Activated CD4-positive, CD25-positive, alpha-beta regulatory T cell (primary cell): ENCODE measurements at places on chromosomes 4 and X.

- no peak for DNase-seq
These were observed 91.6 kb downstream of the ANXA10 start for GRCh38 chr4:168183717-168184571.

GRCh38 chr4:82989575-82990429 lies 20.8 kb downstream of the LIN54 start:
- DNase-seq = no peak

DNA sequence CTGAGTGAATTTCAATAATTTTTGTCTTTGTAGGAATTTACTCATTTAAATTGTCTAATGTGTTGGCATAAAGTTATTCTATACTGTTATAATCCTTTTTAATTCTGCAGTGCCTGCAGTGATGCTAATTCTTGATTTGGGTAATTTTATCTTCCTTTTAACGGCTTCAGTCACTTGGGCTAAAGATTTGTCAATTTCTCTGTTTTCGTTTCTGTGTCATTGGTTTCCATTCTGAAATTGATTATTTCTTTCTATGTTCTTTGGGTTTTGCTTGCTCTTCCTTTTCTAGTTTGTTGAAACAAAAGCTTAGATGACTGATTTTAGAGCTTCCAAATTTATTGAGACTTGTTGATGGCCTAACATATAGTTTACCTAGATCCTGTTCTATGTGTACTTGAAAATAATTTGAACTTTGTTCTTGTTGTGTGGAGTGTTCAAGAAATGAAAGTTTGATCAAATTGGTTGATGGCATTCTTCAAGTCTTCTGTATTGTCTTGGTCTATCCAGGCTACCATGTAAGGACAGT lies 89.4 kb downstream of the TNIP2 start:
- no peak for DNase-seq

- DNase-seq = no peak
These were observed 82.4 kb downstream of the SLC2A9 start for GRCh38 chr4:9938933-9939332.

DNA sequence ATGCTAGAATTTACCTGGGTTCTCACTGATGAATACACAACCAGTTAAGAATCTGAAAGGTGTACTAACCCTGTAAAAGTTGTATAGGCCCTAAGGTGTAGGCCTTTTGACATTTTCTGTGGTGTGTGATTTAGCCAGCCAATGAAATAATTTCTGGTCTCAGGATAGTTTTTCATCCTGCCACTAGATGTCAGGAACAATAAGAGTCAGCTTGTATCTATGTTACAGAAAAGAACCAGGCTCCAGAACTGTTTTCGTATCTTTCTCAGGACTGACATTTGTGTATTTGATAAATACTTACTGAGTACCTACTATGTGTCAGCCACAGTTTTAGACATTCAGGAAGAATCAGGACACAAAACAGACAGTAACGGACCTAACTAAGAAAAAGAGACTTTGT lies 673.6 kb upstream of the TENM3 start:
- no peak for DNase-seq

- DNase-seq = no peak
These were observed 90.2 kb upstream of the UNC5C start for GRCh38 chr4:95638920-95639501.

- DNase-seq = no peak
These were observed 7.0 kb downstream of the PNMA3 start for GRCh38 chrX:153063315-153063714.

DNA sequence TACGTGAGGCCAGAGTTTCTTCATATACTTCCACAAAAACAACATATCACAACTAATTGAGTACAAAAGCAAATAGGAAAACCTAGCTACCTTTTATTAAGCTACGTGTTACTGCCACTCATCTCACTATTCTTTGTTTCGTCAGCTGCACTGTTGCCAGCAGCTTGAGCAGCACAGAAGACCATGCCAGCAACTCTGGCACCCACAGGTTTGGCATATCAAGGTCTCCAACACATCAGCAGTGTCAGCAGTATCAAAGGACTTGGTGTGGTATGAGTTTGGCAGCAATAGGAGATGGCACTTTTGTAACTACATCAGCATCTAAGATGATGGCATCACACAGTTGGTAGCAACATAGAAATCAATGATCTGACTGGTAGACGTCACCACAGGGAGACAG lies 30.7 kb downstream of the CDKL2 start:
- DNase-seq = no peak

GRCh38 chr4:101019313-101019712 lies 328.0 kb downstream of the PPP3CA start:
- no peak for DNase-seq

DNA sequence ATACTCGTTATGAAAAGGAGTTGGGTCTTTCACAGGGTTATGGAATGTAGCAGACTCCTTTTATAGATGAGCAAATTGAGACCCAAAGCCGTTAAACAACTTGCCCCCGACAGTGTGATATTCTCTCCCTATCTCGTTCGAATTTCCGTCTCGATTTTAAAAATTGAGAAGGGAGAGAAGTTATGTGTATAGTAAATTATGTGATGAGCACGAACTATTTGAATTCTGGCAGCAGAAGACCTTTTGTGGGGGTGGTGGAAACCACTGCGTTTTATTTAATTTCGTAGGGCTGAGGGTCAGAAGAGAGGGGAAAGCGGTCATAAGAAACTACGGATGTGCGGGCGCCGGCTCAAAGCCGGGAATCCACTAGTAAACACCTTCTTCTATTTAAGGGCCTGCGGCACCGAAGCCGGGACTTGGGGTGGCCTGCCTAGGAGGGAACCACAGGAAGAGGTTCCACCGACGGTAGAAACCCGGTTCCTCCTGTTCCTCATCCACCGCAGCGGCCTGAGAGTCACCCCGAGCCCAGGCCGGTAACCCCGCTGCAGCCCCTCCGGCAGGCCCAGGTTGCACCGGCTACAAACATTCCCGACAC lies 1.5 kb upstream of the DDX3X start:
- no peak for DNase-seq

- no peak for DNase-seq
These were observed 1.9 kb downstream of the FGG start for GRCh38 chr4:154610582-154610981.

- DNase-seq = no peak
These were observed 9.2 kb downstream of the HNRNPH2 start for GRCh38 chrX:101417190-101417589.

DNA sequence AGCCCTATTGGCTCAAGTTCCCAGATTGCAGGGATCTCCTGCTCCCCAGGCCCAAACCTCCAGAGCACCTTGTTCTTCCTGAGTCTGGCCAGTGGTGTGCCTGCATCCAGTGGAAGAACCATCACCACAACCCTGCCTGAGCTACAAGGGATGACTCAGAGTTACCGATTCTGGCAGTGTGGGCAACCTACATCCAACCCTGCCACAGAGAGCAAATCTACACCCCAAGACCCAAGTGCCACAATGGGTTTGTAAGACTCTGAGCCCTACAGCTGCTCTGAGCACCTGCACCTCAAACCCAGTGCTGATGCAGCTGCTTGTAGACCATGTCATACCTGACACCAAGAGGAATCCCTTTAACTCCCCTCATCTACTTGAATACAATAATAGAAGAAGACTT lies 110.0 kb downstream of the SOWAHB start:
- no peak for DNase-seq

- DNase-seq = no peak
These were observed 49.2 kb downstream of the GPC4 start for GRCh38 chrX:133365871-133366611.

GRCh38 chr4:98260579-98261404 lies at the start of gene RAP1GDS1:
TSS of gene RAP1GDS1 (plus strand) at chr4:98261384. CDS start at chr4:98261566, 182 bp downstream.
- DNase-seq = peak; percentile 87

DNA sequence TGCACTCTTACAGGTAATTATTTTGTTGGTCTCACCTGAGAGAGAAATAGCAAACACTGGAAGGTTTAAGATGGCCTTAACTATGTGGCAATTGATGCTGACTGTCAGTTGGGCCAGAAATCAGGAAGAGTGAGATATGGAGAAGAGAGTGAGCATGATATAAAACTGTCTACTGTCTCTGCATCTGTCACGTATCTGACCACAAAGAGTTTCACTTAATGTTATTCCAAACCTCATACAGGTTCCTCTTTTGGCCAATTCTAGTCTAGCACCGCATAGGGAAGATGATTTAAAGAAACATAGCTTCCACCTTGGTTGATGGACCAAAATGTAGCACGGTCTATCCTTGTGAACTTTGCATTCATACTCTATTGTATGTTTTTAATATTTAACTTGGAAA lies 381.0 kb upstream of the BOD1L1 start:
- no peak for DNase-seq

- no peak for DNase-seq
These were observed 50.9 kb downstream of the TSC22D3 start for GRCh38 chrX:107724653-107725052.
